Right renal pelvis (tissue), 4 donors: ENCODE measurements at places on chromosomes 12 and 14. TPM values are rescaled to one million over a fixed set of nuclear protein-coding genes. Genes with fewer than 3 reads are reported as not detected.

DNA sequence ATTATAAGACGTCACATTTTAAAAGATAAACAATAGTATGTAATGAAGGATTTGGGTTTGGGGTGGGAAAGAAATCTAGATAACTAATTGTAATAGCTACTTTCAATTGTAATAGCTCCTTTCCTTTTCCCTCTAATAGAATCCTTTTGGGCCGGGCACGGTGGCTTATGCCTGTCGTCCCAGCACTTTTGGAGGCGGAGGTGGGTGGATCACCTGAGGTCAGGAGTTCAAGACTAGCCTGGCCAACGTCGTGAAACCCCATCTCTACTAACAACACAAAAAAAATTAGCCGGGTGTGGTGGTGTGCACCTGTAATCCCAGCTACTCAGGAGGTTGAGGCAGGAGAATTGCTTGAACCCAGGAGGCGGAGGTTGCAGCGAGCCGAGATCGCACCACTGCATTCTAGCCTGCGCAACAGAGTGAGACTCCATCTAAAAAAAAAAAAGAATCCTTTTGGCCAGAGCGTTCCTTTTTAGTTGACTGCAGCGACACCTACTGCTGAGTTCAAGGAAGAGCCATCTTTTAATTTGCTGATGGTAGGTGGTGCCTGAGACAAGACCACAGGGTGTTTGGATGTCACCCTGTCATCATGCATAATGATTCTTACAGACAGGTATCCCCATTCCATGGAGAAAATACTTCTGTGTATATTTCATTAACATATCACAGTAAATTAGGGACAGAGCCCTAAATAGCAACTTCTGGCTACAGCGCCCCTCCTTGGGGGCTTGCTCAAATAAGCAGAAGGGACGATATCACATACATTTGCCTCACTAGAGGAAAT lies 79.5 kb downstream of the ARMH4 start:
- peak; percentile 50 for DNase-seq

- DNase-seq, result no peak
These were observed 53.0 kb downstream of the NPAS3 start for GRCh38 chr14:32991691-32992090.

GRCh38 chr12:130729344-130729743 lies 13.2 kb upstream of the RIMBP2 start:
- DNase-seq, result no peak

DNA sequence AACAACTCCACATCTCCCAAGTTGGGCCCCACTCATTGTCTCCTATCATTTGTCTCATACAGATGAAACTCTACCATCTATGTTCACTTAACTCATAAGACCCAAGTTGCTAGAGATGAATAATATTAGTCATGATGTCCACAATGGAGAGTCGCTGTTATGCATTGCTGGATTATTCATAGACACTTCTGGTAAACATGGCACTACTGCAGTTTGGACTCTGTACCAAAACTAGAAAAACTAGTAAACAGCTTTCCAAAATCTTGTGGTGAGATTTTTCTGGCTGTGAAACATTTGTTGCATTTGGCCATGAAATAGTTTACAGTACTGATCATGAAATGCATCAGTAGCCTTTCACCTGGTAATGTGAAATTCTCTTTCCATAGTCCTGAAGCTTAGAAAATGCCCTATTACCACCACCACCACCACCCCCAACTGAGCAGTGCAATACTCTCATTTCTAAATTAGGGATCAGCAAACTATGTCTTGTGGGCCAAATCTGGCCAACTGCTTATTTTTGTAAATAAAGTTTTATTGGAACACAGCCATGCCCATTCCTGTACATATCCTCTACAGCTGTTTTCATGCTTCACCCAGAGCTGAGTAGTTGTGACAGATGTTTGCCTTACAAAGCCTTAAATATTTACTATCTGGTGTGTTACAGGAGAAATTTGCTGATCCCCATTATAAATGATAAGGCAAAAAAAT lies 236.5 kb downstream of the DPF3 start:
- no peak for DNase-seq

DNA sequence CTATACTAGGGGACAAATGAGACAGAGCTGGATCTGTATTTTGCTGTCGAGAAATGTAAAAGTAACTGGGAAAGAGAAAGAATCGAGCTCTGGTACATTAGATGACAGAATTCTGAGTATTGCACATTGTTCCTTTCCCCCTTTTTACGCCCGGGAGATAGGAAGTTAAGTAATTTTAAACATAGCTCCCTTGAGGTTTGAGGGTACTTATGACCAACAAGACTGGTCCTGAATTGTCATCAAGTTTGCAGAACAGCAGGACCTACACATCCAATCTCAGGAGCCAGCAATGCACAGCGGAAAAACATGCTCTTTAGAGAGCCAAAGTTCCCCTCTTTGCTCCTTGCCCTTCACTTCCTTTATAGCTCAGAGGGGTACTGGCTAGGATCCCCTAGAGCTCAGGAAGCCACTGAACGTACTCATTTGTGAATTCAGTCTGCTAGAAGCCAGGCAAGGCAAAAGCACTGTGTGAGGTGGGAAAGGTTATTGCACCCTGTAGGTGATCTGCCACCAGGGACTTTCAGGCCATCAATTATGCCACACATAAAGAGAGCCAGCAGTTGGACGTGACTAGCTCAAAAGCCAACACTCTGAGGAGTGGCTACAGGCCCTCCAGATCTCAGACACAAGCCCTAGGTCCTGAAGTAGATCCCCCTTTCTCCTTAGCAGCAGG lies 333.8 kb downstream of the KCNH5 start:
- no peak for DNase-seq

DNA sequence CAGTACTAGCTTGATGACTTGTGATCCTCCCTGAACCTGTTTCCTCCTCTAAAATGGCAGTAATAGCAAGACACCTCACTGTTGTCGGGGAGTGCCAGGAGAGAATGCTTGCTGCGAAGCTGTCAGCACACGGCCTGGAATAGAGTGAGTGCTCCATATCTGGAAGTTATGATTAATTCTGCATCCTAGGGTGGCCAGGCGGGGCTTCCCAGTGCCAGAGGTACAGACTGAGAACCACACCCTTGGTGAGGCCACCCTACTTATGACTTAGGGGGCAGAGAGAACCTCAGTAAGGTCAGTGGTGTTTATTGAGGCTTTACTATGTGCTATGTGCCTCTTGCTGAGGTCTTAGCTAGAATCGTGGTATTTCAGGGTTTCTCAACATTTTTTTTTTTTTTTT lies 20.1 kb downstream of the MORN3 start:
- no peak for DNase-seq

DNA sequence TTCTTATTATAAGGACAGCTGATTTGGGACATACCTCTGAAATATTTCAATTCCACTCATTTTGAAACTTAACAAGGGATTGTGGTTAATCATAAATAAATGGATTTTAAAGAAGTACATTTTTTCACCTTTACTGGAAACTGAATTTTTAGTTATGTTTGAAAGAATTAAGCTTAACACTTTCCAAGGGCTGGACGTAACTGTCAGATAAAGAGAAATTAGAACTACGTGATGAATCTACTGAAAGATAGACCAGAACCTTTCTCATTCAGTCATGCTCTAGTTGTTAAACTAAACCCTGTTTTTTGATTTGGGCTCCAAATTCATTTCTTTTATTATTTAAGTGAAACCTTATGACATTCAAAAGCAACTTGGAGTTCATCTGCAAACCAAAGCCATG lies 1892.1 kb upstream of the SEL1L start:
- DNase-seq, result no peak

DNA sequence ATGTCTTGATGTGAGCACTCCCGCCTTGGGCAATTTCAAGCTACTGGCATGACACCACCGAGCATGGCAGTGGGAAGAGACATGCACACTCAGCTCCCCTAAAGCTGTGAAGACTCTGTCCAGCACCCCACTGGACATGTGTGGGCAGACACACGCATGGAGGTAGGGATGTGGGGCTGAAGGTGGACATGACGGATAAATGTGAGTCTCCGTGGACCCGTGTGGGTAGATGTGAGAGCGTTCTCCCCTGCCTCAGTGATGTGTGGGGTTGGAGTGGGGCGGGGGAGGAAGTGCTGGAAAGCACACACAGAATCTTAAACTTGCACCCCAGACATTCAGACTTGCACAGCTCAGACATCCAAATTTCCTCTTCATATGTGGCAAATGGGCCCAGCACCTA lies 12.6 kb downstream of the SLC6A12 start:
- no peak for DNase-seq

GRCh38 chr14:104342435-104343293 lies 204.3 kb downstream of the KIF26A start:
- peak; percentile 13 for DNase-seq

DNA sequence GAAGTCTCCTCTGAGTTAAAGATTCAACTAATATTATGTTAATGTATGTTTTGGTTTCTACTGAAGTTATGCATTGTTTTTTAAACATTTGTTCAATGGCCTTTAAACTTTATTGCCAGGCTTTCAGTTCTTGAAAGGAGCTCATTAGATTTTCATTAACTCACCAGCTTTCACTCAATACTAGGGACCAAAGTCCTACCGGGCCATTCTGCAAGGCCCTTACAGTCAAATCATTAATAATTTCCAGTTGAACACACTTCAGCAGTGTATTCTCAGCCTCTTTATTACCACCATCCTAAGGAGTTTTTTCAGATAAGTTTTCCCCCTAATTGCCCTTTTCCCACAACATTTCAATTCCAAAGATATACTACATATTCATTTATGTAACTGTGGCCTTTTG lies 409.2 kb downstream of the DIO2 start:
- no peak for DNase-seq

- no peak for DNase-seq
These were observed 3.1 kb upstream of the WDR89 start for GRCh38 chr14:63644741-63645140.

- DNase-seq, result peak; percentile 27
These were observed 350.8 kb upstream of the STXBP6 start for GRCh38 chr14:25400607-25401206.

GRCh38 chr12:113418213-113418879 lies 3.8 kb upstream of the SDSL start:
- no peak for DNase-seq

DNA sequence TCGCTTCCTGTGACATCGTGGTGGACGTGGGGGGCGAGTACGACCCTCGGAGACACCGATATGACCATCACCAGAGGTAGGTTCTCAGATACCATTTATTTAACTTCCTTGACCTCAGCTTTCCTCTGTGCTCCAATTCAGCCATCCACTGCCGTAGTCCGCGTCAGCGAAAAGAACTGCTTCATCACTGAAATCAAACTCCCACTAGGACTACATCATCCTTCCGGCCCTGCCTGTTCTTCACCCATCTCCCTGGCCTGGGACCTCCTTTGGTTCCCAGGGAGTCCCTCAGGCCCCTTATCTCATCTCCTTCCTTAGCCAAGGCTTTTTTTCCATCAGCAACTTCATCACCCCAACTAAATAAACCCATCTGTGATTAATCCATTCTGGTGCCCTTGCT lies 692 bp downstream of the MYG1 start:
- DNase-seq, result no peak

- no peak for DNase-seq
These were observed 60.6 kb downstream of the LGMN start for GRCh38 chr14:92687681-92688433.

- DNase-seq, result no peak
These were observed 17.0 kb downstream of the OR8S1 start for GRCh38 chr12:48542300-48542928.

DNA sequence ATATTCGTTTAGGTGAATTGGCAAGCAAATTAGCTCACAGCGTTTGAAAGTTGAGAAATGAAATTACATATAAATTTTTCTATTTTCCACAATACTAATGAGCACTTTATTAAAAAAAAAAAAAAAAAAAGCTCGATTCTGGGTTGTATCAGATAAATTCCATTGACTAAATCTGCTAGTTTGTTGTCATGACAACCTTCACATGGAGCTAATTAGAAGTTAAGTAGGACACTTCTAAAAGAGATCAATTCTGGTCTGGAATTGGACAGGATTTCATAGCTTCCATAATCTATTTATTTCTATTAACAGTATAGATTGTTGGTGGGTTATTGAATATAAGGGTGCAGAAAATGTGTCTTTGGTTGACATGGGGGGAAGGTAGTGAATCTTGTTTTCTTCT lies 85.5 kb upstream of the NEDD1 start:
- no peak for DNase-seq

GRCh38 chr14:43161477-43161876 lies 1345.6 kb downstream of the FSCB start:
- no peak for DNase-seq

- DNase-seq, result no peak
These were observed 242.3 kb downstream of the NRXN3 start for GRCh38 chr14:78412475-78412874.

GRCh38 chr14:75411214-75411540 lies 16.6 kb upstream of the JDP2 start:
- no peak for DNase-seq

DNA sequence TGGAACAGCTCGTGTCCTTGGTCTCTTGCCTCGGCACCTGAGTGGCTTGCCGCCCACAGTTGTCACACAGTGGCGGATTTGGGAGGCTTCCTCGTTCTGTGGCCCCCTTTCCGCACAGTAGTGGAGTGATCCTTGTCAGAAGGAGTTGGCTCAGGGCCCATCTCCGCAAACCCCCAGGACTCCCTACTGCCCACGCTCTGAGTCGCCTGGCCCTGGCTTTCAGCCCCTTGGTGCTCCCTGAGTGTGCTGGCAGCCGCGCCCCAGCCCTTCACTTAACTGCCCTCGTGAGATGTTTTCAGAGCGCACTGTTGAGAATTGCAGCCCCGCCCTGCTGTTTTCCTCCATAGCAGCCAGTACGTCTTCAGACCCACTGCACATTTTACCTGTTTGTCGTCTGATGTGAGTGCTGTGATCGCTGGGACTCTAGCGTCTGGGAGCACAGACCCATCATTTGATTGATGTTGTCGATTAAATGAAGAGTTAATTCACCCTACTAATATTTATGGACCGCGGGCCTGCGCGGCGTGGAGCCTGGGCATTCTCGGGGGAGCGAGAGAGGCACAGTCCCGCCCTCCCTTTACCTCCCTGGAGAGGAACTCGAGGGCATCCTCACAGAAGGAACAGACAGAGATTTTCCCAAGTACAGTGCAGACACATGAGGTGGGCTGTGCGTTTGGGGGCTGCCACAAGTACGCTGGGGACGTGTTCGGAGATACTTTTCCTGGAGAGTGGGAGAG lies 91.8 kb downstream of the DDX51 start:
- DNase-seq, result no peak

FLRT2 gene
- 259 TPM for polyA plus RNA-seq

SLC10A1 gene
- 0.18 TPM for polyA plus RNA-seq

CMKLR1 gene
- 5.3 TPM for polyA plus RNA-seq

OR4E2 gene
- polyA plus RNA-seq, result 0.03 TPM

CLEC14A gene
- 17.5 TPM for polyA plus RNA-seq

TEX52 gene
- 0.65 TPM for polyA plus RNA-seq

TSPAN19 gene
- 0.47 TPM for polyA plus RNA-seq

NTF3 gene
- 5.5 TPM for polyA plus RNA-seq

ASCL1 gene
- not detected for polyA plus RNA-seq

HAL gene
- polyA plus RNA-seq, result 0.37 TPM

CYP27B1 gene
- polyA plus RNA-seq, result 1.5 TPM

CYP46A1 gene
- 1.5 TPM for polyA plus RNA-seq

DYRK4 gene
- 54.1 TPM for polyA plus RNA-seq
